Myometrial cell (primary cell): ENCODE measurements at places on chromosomes 3 and 15. TPM values are rescaled to one million over a fixed set of nuclear protein-coding genes. Genes with fewer than 3 reads are reported as not detected.

ROPN1 gene
- 0.18 TPM in 1 of 2 replicates, not detected in the other for total RNA-seq

CCDC9B gene
- 5.2 and 5.3 TPM in 2 replicates for total RNA-seq

TNNC1 gene
- not detected in 2 replicates for total RNA-seq

MYNN gene
- total RNA-seq, result 9.2 and 17.5 TPM in 2 replicates

CHST13 gene
- total RNA-seq, result not detected in 2 replicates

PML gene
- total RNA-seq, result 48.1 and 50.2 TPM in 2 replicates

GOLGA8S gene
- total RNA-seq, result not detected in 2 replicates

WNT5A gene
- total RNA-seq, result 46.1 and 47.7 TPM in 2 replicates

ZNF770 gene
- total RNA-seq, result 13.0 and 18.6 TPM in 2 replicates

SERINC4 gene
- not detected in 2 replicates for total RNA-seq

KLHL6 gene
- not detected in 2 replicates for total RNA-seq

PAQR5 gene
- total RNA-seq, result 2.6 and 3.5 TPM in 2 replicates

GAP43 gene
- not detected in 2 replicates for total RNA-seq

CRYBG3 gene
- total RNA-seq, result 5.8 and 9.7 TPM in 2 replicates

GOLGA8T gene
- not detected in 2 replicates for total RNA-seq

CYP8B1 gene
- not detected in 2 replicates for total RNA-seq

RAD51 gene
- 5.5 and 6.3 TPM in 2 replicates for total RNA-seq

PAK6 gene
- not detected in 2 replicates for total RNA-seq

ARL14 gene
- total RNA-seq, result not detected in 2 replicates

TEX55 gene
- not detected in 2 replicates for total RNA-seq

XIRP1 gene
- not detected in 2 replicates for total RNA-seq

SH2D7 gene
- not detected in 2 replicates for total RNA-seq

GOLGA6A gene
- total RNA-seq, result not detected in 2 replicates

ATP13A5 gene
- not detected in 2 replicates for total RNA-seq

RBP2 gene
- total RNA-seq, result not detected in 2 replicates

SLC2A2 gene
- total RNA-seq, result not detected in 2 replicates

GABRG3 gene
- not detected in 2 replicates for total RNA-seq

DMXL2 gene
- total RNA-seq, result 13.0 and 116 TPM in 2 replicates

WNT7A gene
- total RNA-seq, result not detected in 2 replicates

TMEM40 gene
- not detected in 2 replicates for total RNA-seq

CPN2 gene
- not detected in 2 replicates for total RNA-seq

HYAL1 gene
- 1.7 and 2.8 TPM in 2 replicates for total RNA-seq

MINAR1 gene
- 0.53 and 0.86 TPM in 2 replicates for total RNA-seq

FAM3D gene
- total RNA-seq, result not detected in 2 replicates

PYGO1 gene
- 2.0 and 3.9 TPM in 2 replicates for total RNA-seq

HGD gene
- total RNA-seq, result not detected in 2 replicates

HEMK1 gene
- 24.8 and 25.9 TPM in 2 replicates for total RNA-seq

GOLGA6D gene
- total RNA-seq, result not detected in 2 replicates
